ENCODE measurements at places on chromosomes 5 and 9. TPM values are rescaled to one million over a fixed set of nuclear protein-coding genes. Genes with fewer than 3 reads are reported as not detected.

Gene NMUR2
- total RNA-seq: 0.78 TPM

DNA sequence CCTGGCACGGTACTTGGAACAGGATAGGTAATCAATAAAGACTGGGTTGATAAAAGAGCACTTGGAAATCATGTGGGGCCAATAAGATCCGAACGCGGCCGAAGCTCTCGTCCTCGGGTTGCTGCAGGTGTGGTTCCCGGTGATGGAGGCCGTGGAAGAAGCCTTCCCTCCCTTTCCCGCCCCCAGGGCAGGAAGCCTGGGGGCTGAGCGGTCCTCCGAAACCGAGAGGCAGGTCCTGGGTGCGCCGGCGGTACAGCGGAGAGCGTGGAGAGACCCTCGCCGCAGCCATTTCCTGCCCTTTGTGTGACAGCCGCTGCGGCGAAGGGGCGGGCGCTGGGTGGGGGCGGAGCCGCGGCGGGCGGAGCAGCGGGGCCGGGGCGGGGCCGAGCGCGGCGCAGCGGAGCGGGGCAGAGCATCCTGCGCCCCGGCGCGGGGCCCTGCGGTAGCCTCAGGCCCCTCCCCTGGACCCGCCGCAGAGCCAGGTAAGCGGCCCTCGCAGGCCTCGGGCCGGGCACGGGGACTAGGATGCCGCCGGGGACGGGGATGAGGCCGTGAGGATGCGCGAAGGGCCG lies at the start of gene CYFIP2:
Gene CYFIP2, plus strand, starts transcription at position 410 of the 572 bp plus-strand sequence. CDS start 19,239 bp downstream, outside the sequence.
- no peak for DNase-seq

Gene SCGB3A2
- total RNA-seq: not detected

Gene UAP1L1
- 11.5 TPM for total RNA-seq

DNA sequence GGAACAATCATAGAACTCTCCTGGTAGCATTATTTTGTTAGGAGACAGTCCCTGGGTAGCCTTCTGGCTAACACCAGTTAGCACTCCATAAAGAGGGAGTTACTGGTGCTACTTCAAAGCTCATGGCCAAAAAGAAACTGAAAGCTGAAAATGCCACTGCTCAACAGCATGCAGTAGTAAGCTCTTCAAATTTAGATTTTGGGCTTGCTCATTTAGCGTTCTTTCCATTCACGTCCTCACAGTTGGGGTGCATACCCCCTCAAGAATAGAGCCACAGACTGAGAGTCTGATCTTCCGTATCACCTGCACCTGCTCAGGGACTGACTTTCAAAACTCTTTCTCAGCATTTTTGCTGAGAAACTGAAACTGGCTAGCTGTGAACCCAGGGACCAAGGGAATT lies 24.7 kb downstream of the NTRK2 start:
- no peak for DNase-seq

Gene SLC2A8
- 31.5 TPM for total RNA-seq

- DNase-seq: peak; percentile 43
Observed at GRCh38 chr9:83304686-83305085, 233.5 kb downstream of the FRMD3 start.

GRCh38 chr9:893843-894420 lies 52.4 kb downstream of the DMRT1 start:
- peak; percentile 55 for DNase-seq

Gene KCNT1
- total RNA-seq: 95.7 TPM

GRCh38 chr5:62268792-62269191 lies 37.2 kb upstream of the KIF2A start:
- no peak for DNase-seq

DNA sequence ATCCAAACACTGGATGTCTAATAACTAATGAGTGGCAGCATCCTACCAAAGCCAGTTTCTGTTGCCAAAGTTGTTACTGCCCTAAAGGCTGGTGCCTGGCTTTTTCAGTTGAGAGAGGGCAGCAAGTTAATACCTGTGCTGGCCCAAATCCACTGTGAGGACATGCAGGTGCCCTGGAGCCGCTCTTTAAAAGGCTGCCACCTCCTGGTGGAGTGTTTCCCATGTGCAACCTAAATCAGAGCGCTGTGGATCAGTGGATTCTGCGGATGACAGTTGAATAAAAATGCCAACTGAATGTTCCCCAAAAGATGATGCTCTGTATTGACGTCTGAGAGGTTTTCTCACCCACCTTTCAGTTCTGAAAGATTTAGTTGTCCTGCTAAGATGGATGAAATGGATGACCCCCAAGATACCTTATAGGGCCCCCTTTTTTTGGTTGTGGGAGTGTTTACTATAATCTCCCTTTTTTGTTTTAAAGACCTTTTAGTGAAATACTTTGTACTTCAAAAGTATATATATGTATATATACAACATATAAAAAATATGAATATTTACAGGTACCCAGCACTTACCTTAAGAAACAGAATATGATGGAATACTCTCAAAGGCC lies 146.4 kb downstream of the EGFLAM start:
- DNase-seq: no peak

DNA sequence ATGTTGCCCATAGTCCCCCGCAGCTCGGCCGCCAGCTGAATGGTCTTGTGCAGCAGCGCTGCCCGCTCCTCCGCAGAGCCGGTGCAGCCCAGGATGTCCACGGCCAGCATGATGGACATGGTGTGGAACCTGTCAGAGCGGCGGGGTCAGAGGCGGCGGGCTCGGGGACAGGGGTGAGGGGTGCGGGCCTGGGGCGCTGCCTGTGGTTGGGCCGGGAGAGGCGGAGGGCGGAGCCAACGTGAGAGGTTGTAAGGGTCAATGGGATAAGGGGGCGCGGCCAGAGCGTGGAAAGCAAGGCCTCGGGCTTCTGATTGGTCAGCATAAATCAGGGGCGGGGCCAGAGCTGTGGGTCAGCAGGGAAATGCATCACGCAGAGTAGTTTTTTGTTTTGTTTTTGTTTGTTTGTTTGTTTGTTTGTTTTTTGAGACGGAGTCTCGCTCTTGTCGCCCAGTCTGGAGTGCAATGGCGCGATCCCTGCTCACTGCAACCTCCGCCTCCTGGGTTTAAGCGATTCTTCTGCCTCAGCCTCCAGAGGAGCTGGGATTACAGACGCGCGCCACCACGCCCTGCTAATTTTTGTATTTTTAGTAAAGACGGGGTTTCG lies 6.8 kb upstream of the TOR2A start:
- DNase-seq: peak; percentile 93

Gene OR1B1
- 0.66 TPM for total RNA-seq

DNA sequence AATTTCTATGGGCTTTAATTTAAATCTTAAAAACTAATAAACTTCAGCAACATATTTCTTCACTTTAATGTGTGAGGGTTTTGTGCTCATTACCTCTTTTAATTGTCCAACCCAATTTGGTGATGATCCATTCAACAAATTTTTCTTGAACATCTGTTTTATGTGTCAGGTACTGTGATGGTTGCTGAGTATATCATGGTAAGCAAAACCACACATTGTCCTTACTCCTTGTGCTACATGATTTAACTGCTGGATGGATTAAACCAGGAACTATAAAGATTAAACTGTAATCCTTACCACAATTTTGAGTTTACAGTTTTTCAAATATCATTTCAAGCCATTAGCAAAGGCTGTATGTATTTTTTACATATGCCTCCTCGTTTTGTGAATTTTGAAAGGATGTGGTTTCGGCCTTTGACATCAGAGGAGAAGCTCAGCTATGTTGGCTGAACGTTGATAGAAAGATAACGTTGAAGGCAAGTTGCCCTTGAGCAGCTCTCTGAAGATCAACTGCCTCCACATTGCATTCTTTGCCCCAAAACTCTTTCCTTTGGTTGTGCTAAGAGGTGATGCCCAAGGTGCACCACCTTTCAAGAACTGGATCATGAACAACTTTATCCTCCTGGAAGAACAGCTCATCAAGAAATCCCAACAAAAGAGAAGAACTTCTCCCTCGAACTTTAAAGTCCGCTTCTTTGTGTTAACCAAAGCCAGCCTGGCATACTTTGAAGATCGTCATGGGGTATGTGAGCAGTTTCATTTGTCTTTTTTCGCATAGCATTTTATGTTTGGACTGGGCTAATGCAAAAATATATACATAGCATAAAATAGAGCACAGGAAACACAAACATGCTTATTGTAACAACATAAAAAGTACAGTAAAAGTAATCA lies at the start of gene ITK:
Gene ITK, plus strand, starts transcription at position 467 of the 891 bp plus-strand sequence. Its CDS starts 138 bp downstream, at position 605.
- no peak for DNase-seq

Gene HRH2
- total RNA-seq: 35.7 TPM

GRCh38 chr9:437574-438001 lies 222.9 kb downstream of the DOCK8 start:
- DNase-seq: no peak

DNA sequence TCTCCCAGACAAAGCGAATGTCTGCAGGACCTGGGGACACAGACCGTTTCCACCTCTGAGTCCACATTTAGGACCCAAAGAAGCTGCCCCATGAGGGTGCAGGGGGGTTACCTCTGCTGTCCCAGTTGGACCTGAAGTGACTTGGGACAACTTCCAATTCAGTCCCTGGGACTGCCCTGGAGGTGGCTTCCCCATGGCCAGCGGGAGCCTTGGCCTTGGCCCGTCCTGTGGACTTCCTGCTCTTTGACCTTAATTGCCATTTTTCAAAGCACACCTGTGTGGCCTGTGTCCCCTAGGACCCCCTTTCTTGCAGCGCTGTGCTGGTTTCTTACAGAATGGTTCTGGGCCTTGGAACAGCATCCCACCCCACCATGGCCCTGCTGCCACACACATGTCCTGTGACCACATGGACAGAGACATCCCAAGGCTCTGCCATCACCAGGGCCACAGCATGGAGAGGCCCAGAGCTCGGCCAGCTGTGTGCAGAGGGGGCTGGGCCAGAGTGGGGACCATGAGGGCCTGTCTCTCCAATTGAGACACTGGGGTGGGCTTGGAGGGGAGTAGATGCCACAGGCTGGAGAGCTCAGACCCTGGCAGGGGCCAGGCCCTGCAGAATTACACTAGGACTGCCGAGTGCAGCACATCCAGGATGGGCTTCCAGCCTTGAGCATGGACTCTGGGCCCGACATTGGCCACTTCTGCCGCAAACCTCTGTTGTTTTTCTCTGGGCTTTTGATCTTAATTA lies 45.8 kb downstream of the SECISBP2 start:
- no peak for DNase-seq

Gene RNF224
- total RNA-seq: not detected

- no peak for DNase-seq
Observed at GRCh38 chr5:109589986-109590385, 99.7 kb upstream of the MAN2A1 start.

DNA sequence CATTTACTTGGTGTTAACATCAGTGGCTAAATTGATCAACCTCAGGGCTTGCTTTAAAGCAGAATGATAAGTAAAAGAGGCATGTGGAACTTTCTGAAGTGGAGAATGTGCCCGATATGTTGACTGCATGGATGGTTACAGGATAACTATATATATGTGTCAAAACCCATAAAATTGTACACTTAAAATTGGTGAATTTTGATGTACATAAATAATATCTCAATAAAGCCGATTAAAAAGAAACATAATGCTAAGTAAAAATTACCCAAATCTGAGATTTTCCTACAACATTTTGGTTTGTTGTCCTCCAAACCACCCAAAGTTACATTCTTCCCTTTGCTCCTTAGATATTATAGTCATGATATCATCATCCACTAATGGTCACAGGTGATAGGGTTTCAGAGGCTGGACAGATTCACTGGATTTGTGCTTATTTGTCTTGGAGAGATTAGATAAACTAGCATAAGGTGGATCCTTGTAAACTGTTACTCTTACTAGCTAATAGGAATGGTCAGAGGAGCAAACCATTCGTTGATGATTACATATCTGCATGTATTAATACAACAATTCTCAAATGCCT lies 119.7 kb upstream of the RPS23 start:
- DNase-seq: no peak

GRCh38 chr9:136108648-136109266 lies 9.9 kb downstream of the TMEM250 start:
- DNase-seq: no peak

Gene DOCK8
- total RNA-seq: 12.9 TPM

GRCh38 chr9:14245901-14246525 lies 67.9 kb downstream of the NFIB start:
- no peak for DNase-seq

Gene BSPRY
- 3.8 TPM for total RNA-seq

Gene IFNA21
- total RNA-seq: not detected

DNA sequence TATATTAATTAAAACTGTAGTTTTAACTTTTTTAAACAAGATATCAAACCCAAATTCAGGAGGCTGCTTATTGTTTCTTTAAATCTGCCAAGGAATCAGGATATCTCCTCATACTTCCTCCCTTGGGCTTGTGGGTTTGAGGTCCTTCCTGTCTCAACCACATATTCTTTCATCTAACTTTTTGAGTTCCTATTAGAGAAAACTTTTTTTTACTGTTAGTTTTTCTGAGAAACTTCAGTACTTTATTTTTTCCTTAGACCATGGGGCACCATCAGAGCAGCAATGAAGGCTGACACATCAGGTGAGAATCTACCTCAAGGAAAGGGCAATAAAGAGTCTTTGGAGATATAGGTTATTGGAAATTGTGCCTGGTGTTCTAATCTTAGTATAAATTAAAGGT lies 56.7 kb downstream of the TSSK1B start:
- no peak for DNase-seq

Gene BRINP1
- total RNA-seq: 67.7 TPM

GRCh38 chr5:1182360-1182632 lies 19.1 kb upstream of the SLC6A19 start:
- DNase-seq: no peak

Gene BHMT
- 1.4 TPM for total RNA-seq

Gene ADAMTS16
- total RNA-seq: 4.9 TPM

Gene ZNG1E
- total RNA-seq: 53.9 TPM

Gene CATSPER3
- 0.69 TPM for total RNA-seq

DNA sequence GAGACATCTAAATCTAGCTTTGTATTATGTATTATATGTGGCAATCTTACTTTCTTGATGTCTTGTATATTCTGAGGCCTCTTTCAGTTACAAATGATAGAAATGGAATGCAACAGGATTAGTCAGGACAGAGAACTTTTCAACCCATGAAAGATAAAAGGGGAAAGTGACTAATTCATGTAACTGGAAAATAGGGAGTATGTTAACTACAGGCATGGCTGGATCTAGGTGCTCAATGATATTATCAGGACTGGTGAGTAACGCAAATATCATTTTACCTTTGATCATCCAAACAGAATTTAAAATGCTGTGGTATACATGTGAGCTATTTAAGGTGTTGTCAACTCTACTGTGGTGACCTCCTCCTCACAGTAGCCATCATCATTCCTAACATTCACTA lies 215.7 kb upstream of the GLRA1 start:
- no peak for DNase-seq
